ENCODE measurements at places on chromosomes 11 and 22.

- DNase-seq = no peak
Measured at GRCh38 chr22:41327124-41327523, 25.8 kb downstream of the ZC3H7B start.

- DNase-seq = no peak
Measured at GRCh38 chr11:2913776-2914175, 15.4 kb downstream of the PHLDA2 start.

- no peak for DNase-seq
Measured at GRCh38 chr22:43434928-43435311, 23.1 kb downstream of the MPPED1 start.

DNA sequence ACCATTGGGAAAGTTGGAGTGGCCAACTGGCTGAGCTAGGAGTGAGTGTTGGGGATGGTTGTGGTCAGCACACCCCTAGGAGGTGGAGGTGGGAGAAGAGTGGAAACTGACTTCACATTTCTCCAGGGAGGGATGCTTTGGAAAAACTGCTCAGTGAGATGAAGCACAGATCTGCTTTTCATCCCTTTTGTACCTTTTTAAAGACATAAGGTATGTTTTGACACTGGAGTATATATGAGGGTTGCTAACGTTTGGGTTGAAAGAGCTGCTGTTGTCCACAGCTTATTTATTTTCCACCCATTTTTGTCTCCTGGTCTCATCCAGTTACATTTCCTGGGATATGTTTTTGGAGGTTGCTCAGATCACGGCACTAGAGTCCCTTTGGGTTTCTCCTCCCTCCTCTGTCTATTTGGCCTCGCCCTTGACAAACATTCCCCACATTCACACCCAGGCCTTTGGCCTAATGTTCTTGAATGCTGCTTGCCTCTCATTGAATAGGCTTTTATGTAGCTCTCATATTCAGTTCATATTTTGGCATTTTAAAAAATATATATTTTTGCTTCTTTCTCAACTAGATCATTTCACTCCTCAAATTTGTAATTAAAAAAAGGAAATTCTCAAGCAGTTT, 8.3 kb downstream of the SREBF2 start:
- no peak for DNase-seq

DNA sequence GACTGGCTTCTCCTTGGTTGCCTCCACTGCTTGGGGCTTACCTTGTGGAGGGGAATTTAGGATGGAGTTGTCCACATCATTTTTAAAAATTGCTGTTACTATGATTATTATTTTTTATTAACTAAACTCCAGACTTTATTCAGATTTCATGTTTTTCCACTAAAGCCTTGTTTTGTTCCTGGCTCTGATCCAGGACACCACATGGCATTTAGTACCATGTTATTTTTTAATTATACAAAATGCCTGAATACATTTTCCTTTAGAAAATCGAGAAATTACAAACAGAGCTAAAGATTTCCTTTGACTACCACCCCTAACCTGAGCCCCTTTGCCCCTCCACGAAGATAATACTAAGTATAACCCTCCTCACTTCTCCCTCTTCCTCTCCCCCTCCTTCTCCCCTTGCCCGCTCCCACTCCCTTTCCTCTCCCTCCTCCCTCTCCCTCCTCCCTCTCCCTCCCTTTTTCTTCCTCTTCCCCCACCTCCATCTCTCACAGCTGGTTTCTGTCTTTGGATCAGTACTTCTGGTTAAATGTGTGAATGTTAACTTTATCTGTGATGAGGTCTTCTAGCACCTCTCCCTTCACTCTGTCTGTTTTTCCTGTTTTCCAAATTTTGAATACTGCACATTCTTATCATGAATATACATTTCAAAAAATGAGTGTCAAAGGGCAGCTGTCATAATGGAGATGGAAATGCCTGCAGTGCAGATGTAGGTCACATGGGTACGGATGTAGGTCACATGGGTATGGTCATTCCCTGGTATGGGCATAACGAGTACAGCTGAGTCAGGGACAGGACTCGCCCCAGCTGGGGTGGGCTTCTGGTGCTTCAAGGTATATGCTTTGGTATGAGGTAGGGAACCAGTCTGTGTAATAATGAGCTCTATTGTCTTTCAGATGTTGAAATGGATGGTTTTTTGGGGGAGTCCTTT, 54.4 kb upstream of the OR4B1 start:
- no peak for DNase-seq

DNA sequence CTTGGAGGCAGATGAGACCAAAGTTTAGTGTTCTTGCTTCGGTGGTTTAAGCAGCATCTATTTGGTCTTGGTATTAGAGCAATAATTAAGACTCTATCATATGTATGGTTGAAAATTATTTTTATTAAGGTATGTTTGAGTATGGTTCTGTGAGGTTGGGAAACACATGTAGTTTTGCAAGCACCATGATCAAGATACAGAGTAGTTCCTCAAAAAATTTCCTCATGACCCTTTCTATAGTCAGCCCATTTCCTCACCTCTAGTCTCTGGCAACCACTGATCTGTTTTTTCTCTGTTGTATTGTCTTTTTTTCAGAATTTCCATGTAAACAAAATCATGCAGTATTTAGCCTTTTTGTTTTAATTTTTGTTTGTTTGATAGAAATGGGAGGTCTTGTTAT, 18.4 kb downstream of the MTMR3 start:
- DNase-seq = no peak

GRCh38 chr22:37623075-37624016, 14.7 kb downstream of the GGA1 start:
- DNase-seq = peak; percentile 69
